Myocyte (in vitro differentiated cells): ENCODE measurements at places on chromosomes 6 and 20.

GRCh38 chr20:2417213-2417541 is 36.5 kb downstream of the TGM6 start:
- DNase-seq: no peak

DNA sequence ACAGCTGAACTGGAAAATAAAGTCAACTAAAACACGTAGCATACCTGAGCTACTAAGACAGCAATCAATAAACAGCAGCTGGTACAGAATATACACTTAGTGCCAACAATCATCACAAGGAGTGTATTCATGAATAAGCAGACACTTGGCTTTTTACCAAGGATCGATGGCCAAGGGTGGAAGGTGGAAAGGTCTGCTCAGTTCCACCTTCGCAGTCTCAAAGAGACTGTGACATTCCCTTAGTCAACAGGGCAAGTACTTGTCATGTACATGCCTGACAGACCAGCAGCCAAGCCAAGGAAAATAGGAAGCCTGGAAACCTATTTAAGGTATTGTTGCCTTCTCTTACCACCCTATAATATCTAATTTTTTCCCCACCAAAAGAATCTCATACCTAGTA is 21.4 kb downstream of the HBS1L start:
- DNase-seq: no peak

DNA sequence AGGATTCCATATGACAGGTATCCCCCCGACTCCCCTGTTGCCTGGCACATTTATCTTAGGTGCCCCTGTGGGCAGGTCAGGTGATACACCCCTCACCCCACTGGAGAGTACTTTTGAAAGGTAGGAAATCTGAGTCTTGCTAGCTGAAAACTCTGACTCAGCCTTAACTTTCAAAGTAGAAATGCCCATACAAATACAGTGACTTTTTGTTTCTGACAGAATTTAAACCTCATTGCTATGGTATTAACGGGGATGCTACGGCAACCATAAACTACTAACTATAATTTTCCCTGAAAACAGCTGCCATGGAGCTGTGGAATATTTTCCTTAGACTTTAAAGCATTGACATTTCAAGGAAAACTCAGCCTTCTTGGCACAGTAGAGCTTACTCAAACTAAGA is 536.0 kb downstream of the RFPL4B start:
- DNase-seq: no peak

DNA sequence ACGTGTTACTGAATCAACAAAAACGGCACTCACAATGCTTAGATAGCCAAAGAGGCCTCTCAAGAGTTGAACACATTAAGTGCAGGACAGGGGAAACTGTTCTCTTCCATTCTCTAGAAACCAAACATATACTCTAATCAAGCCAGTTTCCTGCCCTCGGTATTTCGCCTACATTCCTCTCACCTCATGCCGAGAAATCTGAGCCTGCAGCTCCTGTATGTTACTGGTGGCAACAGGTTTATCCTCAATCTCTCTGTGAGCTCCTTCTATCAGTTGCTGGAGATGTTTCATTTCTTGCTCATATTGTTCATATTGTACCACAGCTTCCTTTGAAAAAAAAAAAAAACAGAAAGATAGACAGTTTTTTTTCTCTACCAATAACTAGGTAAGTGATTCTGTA is 328.9 kb downstream of the SYNE1 start:
- DNase-seq: no peak

GRCh38 chr6:16206595-16207037 is 31.8 kb upstream of the GMPR start:
- DNase-seq: peak; percentile 85

DNA sequence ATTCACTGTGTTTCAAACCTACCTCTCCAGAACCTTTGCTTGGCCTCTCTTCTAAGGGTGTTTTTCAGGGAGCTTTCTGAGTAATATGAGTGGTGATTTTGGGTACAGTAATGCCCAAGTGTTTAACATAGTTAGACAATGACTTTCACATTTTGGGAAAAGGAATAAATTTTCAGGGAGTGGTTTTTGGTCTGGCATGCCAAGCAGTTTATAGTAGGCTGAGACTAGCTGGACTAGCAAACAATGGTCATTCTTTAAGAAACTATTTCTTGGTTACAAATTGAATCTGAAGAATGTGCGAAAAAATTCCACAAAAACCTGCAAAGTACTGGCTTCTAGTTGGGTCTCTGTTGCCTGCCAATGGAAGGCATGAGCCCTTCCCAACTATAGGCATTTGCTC is 15.4 kb downstream of the FNDC1 start:
- peak; percentile 38 for DNase-seq

- peak; percentile 51 for DNase-seq
Measured at GRCh38 chr20:37513779-37514359, 7.2 kb upstream of the NNAT start.

DNA sequence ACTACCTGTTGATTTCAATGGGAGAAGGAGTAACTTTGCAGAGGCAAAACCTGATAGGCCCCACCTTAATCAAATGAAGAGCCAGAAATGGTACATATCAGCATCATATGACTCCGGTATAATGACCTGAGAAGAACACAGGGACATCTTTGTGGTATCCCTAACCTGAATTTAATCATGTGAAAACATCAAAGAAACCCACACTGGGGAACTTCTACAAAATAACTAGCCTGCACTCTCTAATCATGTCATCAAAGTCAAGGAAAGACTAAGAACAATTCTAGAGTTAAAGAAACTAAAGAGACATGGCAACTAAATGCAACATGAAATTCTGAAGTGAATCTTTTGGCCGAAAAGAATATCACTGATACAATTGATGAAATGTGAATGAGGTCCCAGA is 34.9 kb downstream of the SLC17A4 start:
- DNase-seq: no peak
